ENCODE measurements at places on chromosomes 2 and 18.

- no peak for DNase-seq
These were observed 26.2 kb downstream of the STK39 start for GRCh38 chr2:168220965-168221819.

- DNase-seq = no peak
These were observed 370.8 kb downstream of the TNS1 start for GRCh38 chr2:217632043-217632442.

DNA sequence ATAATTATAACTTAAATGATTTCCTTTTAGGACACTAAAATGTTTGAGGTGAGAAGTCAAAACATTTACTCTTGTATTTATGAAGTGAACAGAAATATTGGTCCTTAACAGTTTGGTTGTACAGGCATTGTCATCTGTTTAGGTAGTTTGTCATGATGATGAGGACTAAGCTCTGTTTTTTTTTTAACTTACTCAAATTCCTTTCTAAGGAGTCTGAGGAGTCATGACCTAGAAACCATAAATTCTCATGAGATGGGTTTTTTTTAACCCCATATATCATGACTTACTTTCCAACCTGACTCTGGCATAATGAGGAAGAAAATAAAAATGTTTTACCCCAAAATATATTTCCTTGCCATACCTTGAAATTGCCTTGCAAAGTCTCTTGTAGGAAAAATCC is 1176.2 kb downstream of the SUCLG1 start:
- no peak for DNase-seq

DNA sequence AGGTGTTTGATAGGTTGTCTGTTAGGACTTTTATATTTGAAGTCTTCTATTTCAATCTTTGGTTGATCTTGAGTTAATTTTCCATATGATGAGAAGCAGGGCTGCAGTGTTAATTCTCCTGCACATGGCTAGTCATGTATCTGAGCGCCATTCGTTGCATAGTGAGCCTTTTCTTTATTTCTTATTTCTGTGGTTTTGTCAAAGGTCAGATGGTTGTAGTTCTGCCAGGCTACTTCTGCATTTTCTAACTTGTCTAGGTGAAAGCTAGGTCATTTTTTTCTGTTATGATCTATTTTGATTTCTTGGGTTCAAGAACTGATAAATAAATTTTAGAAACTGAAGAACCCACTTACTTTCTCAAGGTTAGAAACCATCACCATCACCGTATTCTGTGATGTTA is 56.7 kb downstream of the CCDC74A start:
- DNase-seq = no peak

DNA sequence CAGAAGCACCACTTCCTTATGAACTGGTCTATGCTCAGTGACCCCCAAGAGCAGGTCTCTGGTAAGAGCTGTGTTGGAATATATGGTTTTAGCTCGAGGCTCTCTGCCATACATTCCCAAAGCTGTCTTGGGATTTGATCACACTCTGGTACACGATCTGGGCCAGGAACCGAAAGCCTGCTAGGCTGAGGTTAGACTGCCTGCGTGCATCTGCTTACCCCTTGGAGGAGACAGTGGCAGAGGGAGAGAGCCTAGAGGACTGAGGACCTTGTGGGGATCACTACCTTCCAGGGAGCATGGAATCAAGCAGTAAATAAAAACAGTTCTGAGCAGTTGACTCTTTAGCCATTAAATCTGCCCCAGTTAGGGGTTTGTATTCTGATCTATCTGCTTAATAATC is 63.7 kb downstream of the ZNF532 start:
- DNase-seq = no peak

DNA sequence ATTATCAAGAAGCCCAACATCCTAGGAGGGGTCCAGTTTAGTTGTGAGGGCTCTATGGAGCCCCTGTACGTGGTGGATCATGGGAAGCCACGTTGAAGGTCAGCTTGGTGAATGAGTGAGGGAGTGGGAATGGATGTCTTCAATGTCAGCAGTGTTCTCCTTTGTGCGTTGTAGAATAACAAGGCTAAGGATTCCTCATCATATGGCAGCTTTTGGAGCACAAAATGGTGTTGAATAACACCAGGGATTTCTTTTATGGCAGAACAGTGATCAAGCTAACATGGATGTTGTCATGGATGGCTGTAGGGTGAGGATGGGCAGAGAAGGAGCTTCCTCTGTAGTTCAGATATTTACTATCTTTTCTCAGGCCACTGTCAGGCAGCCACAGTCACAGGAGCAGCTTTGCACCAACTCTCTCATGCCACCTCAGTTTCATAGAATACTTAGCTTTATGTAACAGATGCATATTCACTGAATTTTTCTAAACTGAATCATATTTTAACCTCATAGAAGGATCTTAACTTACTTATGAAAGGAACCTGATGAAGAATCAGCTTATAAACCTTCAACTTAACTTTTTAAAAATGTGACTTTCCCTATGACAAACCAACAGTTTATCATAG is 284.5 kb upstream of the EPAS1 start:
- no peak for DNase-seq

- no peak for DNase-seq
These were observed 69.1 kb downstream of the LRP1B start for GRCh38 chr2:142061733-142062132.

DNA sequence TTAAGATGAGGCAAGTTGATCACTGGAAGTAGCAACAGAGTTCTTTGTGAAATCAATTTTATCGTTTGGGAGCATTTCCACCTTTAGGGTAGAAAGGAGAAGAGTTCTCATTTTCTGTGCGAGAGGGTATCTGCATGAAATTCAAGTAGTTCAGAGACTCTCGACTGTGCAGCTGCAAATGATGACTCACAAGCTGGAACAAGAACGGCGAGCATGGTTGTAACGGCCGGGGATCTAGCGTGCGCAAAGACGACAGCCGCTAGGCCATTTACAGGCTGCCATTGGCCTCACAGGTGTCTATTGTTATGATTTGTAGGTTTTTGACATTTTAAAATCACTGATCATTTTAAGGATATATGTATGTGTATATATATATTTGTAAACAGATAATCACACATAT is 5.2 kb downstream of the KLHL29 start:
- DNase-seq = no peak

- no peak for DNase-seq
These were observed 124.9 kb downstream of the RGPD3 start for GRCh38 chr2:106343274-106343673.

DNA sequence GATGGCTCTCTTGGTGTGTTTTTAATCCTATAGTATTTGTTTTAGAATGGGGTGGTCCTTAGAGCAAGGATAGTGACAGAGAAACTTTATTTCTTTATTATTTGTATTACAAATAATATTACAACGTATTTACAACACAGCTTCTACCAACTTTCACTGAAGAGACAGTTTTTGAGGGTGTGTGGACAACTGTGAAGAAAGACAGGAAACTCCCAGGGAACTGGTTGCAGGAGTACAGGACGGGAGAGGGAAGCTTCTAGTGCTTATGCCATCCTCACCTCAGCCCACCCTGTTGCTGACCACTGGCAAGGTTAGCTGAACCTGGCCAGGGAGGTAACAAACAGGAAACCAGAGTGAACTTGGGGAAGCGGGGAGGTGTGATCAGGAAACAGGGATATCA is 251.7 kb downstream of the BCL11A start:
- no peak for DNase-seq

DNA sequence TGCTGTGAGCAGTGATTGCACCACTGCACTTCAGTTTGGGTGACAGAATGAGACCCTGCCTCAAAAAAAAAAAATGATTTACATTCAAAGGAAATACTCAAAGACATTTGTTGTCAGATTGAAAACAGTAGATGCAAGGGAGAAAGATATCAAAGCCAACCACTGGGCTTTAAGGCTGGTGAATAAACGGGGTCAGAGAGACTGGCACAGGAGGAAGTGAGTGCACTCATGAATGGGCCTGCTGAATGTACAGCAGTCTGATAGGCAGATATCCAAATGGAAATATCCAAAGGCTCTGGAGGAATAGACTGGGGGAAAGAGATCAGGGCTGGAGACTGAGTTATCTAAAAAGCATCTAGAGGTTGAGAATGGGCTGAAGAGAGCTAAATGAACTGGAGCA is 10.9 kb downstream of the RNF125 start:
- no peak for DNase-seq

DNA sequence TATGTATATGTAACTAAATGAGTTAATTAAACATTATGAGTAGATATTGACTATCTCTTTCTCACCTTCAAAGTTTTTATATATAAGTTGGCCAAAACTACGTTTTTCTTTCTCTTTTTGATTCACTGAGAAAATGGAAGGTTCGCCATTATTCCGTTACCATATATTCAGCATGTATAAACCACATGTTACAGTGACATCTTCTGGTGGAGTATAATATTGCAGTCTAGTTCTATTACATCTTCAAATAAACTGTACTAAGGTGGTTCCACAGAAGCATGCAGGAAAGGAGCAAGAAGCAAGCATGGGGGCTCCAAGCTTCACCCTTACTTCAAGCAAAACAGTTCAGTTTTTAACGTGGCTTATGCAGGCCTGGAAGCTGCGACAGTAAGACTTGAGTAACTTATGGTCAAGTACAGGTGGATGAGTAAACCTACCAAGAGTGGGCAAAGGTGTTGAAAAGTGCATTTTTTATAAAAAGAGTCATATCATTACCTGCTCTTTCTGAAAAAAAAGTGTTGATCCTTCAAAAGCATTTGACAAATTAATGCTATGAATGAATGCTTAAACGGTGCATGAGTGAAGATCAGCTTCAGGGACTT is 129.8 kb upstream of the RAB6C start:
- DNase-seq = no peak

GRCh38 chr2:177282181-177282641 is 17.7 kb upstream of the NFE2L2 start:
- no peak for DNase-seq

DNA sequence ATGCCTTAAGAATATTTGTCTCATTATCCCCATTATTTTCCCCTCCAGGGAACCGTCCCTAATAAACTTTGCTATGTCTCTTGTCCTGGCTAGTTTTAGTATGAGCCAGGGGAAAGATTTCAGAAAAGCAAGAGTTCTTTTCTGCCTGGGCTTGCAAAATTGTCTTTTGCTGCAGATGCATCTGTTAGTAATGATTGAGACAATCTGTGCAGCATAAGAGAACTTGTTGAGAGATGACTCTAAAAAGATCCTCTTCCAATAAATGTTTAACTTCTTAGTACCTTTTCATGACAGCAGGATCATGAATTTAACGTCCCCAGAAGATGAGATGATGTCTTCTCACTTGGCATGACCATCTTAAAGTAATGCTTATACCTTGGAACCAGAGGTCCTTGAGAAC is 172.5 kb upstream of the CREB1 start:
- no peak for DNase-seq

GRCh38 chr2:182952741-182953450 is 85.4 kb downstream of the NCKAP1 start:
- no peak for DNase-seq

DNA sequence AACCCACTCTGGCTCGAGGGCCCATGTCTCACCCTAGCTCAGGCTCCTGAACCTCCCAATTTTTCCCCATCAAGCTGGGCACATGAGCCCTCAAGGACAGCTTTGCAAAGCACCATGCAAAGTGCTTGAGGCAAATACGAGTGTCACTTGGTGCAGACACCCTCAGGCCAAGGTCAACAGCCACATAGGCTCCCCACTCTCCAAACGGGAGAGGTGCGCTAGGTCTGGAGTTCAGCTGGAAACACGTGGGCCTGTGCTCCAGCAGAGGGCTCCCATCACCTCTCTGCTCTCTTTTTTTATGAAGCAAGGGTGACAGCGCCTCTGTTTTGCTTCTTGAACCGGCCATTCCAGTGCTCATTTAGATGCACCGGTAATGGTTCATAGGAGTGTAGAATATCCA is 11.9 kb upstream of the ARHGAP25 start:
- DNase-seq = no peak

DNA sequence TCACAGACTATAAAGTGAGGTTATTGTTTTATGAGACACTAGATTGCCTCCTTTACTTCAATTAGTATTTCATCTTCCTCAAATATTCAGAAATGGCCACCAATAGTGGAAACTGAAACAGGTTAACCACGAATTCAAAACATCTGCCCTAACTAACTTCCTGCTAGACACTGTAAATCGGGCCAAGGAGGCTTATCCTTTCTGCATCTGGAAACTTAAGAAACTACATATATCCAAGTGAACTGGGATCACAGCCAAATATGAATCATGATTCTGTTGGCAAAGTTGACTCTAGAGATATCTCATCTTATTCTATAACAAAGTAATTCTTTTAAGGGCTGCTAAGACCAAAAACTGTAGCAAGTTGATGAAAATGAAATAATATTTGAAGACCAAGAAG is 136.6 kb upstream of the ZC3H15 start:
- DNase-seq = no peak

DNA sequence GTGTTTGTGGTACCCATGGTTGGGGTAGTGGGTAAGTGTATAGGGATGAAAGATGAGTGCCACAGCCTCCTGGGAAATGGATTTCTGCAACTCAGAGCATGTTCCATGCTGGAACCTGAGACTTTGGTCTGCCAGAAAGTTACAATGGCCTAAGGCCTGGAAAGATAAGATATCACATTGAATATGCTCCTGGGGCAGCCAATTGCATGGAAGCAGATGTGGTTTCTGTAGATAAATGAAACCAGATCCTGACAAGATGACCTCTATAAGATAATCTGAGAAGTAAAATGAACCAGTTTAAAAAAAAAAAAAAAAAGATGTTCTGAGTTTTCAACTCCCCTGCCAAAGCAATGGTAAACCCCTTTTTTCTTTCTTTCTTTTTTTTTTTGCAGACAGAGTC is 91.4 kb upstream of the NCK2 start:
- no peak for DNase-seq

DNA sequence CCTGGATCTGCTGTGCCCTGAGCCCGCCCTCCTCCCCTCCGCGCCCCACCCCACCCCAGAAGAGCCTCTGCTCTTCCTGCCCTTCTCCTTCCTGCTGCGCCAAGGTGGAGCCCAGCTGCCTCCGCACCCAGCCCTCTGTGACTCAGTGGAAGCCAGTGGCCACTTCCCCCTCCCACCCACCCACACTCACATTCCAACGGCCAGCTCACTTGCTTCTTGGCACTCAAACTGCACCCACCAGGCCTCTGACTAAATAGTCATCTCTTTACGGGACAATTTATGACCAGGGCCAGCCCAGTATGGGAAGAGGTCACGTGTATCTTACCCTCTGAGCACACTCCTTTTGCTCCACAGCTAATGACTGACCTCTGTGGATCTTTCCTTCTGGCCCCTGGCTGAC is 150.4 kb upstream of the SLC1A4 start:
- DNase-seq = no peak

DNA sequence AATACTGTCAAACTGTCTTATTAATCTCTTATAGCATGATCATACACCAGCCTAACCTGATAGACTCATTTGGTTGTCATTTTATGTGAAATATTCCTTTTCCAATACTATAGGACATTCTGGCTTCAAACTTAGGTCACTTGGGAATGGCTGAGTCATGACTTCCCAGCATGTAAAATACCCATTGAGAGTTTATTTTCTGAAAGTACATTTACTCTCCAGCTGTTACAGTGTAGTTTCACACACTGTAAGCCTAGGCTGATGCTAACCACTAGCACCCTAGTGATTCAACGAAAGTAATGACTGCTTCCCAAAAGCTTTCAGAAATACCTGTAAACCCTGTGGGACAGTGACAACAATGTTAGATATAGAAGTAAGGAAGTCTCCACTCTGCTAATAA is 93.8 kb downstream of the FIGN start:
- no peak for DNase-seq

GRCh38 chr2:177817300-177817699 is 255.3 kb downstream of the PDE11A start:
- DNase-seq = no peak

GRCh38 chr2:235611756-235612155 is 117.9 kb downstream of the AGAP1 start:
- DNase-seq = no peak

Data from CD8-positive, alpha-beta T cell (primary cell).